Camera-type eye (tissue), 1 donor: ENCODE measurements at places on chromosomes 2 and 18. TPM values are rescaled to one million over a fixed set of nuclear protein-coding genes. Genes with fewer than 3 reads are reported as not detected.

Gene YIPF4
- total RNA-seq = 62.9 TPM

Gene B3GNT7
- 3.4 TPM for total RNA-seq

Gene OBSL1
- total RNA-seq = 149 TPM

Gene LAMA3
- total RNA-seq = 25.9 TPM

Gene TET3
- 29.6 TPM for total RNA-seq

Gene G6PC2
- total RNA-seq = 4.2 TPM

Gene NIF3L1
- 25.5 TPM for total RNA-seq

Gene SALL3
- 15.2 TPM for total RNA-seq

Gene CDCA7
- total RNA-seq = 10.7 TPM
